ENCODE measurements at places on chromosomes 12 and 14.
A peak's percentile ranks its signal among the peaks of the same experiment; 100 is the strongest.

GRCh38 chr12:28257411-28257810, 67.2 kb downstream of the CCDC91 start:
- DNase-seq: no peak

GRCh38 chr12:122519418-122519817, 7.3 kb downstream of the RSRC2 start:
- DNase-seq: no peak

- no peak for DNase-seq
These were observed 153.7 kb downstream of the SLC25A21 start for GRCh38 chr14:37018571-37019240.

GRCh38 chr14:31787377-31787776, 226.2 kb downstream of the NUBPL start:
- no peak for DNase-seq

GRCh38 chr12:62783881-62784280, 151.1 kb downstream of the PPM1H start:
- DNase-seq: no peak

- no peak for DNase-seq
These were observed 15.7 kb downstream of the ANO6 start for GRCh38 chr12:45231515-45232145.

DNA sequence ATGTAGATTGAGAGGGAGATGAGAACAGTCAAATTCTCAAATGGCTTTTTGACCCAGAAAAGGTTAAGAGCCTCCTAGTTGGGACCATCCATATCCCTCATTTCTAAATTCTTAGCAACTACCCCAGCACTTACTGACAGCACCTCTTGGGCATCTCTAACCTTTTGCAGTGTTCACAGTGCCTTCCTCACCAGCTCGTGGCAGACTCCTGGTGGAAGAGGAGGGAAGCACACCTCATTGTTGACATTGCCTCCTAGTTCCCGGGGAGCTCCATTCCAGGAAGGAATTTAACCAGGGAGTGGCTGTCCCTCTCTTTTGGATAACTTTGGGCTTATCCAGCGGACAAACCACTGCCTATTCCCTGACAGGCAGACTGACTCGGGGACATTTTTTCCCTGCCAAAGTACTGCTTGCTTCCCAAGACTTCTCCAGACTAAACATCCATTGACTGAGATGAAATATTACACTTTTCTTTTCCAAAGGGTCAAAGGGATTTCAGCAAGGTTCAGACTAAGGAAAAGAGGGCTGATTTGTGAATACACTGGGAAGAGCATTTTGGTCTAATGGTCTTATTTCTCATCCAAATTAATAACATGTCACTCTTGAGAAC, 9.0 kb upstream of the OR6J1 start:
- peak; percentile 5 for DNase-seq
